ENCODE measurements at places on chromosomes 12 and 14.

DNA sequence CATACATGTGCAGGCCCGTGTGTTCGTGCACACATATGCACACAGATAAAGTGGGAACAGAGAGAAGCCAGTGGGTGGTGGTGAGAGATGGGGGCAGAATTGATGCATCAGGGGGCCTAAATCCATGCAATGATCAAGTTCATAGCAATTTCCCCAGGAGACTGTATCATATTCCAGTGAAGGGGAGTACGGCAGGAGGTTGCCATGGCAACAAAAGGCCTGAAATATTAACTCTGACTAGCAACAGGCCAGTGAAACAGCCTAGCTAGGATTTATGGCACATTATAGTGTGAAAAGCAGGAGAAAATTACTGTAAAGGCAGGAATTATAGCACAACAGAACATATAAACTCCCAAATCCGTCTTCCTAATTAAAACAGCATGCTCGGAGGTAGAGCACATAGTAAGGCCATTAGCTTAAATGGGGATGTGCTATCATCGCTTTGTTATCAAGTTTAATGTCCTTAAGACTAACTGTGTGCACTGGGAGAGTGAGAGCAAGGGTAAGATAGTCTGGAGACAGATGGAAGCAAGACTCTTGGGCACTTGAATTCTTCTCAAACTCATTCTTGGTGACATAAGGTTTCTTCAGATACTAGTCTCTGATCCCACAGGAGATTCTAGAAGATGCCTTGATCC is 806.3 kb downstream of the DIO2 start:
- no peak overlapping the region for H3K4me3 ChIP-seq
- no peaks in the 10 kb centered on the region for H3K27me3 ChIP-seq
- no peak for DNase-seq
- no peak overlapping the region for H3K27ac ChIP-seq

DNA sequence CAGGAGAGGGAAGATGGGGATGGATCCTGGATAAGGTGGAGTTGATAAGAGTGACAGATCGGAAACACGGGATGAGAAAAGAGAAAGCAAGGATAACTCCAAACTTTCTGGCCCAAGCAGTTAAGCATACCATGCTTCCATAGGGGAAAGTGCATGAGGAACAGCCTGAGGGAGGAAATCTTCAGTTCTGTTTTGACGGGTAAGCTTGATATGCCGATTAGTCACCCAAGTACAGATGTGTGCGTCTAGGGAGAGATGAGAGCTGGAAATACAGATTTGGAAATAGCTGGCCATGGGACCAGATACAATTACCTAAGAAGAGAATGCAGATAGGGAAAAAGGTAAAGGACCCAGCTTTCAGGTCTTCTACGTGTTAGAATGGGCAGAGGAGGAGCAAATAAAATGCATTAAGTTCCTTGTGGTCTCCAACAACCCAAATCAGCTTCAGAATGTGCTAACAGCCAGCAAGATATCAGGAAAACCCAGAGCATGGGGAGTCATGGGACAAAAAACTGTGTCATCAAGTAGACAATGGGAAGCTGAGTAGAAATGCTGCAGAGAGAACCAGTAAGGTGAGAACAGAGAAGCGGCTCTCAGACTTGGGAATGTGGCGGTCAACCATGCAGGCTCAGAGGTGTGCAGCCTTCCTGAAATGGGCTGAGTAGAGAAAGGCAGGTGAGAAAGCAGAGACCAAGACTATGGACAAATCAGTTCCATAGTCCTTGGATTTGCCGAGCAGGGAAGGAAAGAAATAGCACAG is 56.3 kb downstream of the PPP1R36 start:
- H3K36me3 ChIP-seq, result no peaks in the 10 kb centered on the region
- no peak overlapping the region for H3K4me3 ChIP-seq
- peaks cover 1% of the 10 kb centered on the region for H3K4me1 ChIP-seq
- no peak overlapping the region for H3K27ac ChIP-seq
- no peaks in the 10 kb centered on the region for H3K27me3 ChIP-seq
- DNase-seq, result no peak

GRCh38 chr12:19778172-19778571 is 338.9 kb downstream of the AEBP2 start:
- no peaks in the 10 kb centered on the region for H3K36me3 ChIP-seq
- no peaks in the 10 kb centered on the region for H3K4me1 ChIP-seq
- H3K27ac ChIP-seq, result no peak overlapping the region
- DNase-seq, result no peak

DNA sequence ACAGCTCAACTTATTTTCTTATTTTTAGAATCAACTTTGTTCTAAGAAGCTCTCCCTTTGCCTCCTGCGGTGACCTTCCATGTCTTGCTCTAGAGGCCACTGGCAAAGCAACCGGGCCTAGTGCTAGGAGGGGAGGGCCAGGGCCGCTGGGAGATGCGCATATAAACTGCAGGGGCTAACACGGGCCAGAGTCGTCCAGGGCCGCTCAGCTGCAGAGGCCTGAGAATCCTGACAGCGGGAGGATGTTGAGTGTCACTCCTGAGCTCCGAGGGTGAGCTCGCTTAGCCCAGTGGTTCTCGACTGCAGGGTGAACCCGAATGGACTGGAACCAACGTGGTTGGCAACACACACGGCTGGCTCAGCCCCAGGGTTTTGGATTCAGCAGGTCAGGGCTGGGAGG is 6.5 kb upstream of the PIWIL1 start:
- no peak overlapping the region for H3K4me3 ChIP-seq
- H3K36me3 ChIP-seq, result no peaks in the 10 kb centered on the region
- H3K27ac ChIP-seq, result no peak overlapping the region
- no peaks in the 10 kb centered on the region for H3K4me1 ChIP-seq
- no peaks in the 10 kb centered on the region for H3K27me3 ChIP-seq

GRCh38 chr12:43310596-43310995 is 241.4 kb downstream of the ADAMTS20 start:
- no peaks in the 10 kb centered on the region for H3K4me1 ChIP-seq
- DNase-seq, result no peak
- H3K36me3 ChIP-seq, result no peaks in the 10 kb centered on the region
- no peaks in the 10 kb centered on the region for H3K27me3 ChIP-seq

- H3K27ac ChIP-seq, result no peak overlapping the region
- H3K36me3 ChIP-seq, result no peaks in the 10 kb centered on the region
- DNase-seq, result no peak
- no peak overlapping the region for H3K4me3 ChIP-seq
- H3K27me3 ChIP-seq, result no peaks in the 10 kb centered on the region
Measured at GRCh38 chr14:49447540-49448107, 138.6 kb downstream of the RPS29 start.

- H3K36me3 ChIP-seq, result no peaks in the 10 kb centered on the region
- no peaks in the 10 kb centered on the region for H3K4me1 ChIP-seq
- no peak overlapping the region for H3K27ac ChIP-seq
- H3K27me3 ChIP-seq, result no peaks in the 10 kb centered on the region
Measured at GRCh38 chr12:84294246-84294645, 618.4 kb downstream of the SLC6A15 start.

DNA sequence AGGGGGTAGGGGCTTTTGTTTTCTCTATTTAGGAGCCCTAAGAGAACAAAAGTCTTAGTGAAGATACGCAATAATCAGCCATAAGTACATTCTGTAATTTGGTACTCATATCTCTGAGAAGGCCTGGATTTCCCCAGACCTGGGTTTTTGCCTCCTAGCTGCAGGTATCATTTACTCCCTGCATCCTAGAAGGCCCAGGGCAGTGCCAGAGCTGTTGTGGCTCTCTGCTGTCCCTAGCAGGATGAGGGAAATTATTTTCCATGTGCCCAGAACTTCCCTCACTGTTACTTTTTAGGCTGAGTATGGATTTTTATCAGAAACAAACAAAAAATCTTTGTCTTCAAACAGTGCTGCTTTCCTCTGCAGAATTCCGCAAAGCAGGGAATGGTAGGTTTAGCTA is 192.5 kb upstream of the SYT1 start:
- H3K4me3 ChIP-seq, result no peak overlapping the region
- H3K36me3 ChIP-seq, result no peaks in the 10 kb centered on the region
- no peaks in the 10 kb centered on the region for H3K4me1 ChIP-seq
- H3K27me3 ChIP-seq, result no peaks in the 10 kb centered on the region

GRCh38 chr12:32025906-32026305 is 66.7 kb downstream of the RESF1 start:
- H3K27me3 ChIP-seq, result no peaks in the 10 kb centered on the region
- no peak overlapping the region for H3K4me3 ChIP-seq
- H3K4me1 ChIP-seq, result no peaks in the 10 kb centered on the region
- no peak overlapping the region for H3K27ac ChIP-seq
- DNase-seq, result no peak

DNA sequence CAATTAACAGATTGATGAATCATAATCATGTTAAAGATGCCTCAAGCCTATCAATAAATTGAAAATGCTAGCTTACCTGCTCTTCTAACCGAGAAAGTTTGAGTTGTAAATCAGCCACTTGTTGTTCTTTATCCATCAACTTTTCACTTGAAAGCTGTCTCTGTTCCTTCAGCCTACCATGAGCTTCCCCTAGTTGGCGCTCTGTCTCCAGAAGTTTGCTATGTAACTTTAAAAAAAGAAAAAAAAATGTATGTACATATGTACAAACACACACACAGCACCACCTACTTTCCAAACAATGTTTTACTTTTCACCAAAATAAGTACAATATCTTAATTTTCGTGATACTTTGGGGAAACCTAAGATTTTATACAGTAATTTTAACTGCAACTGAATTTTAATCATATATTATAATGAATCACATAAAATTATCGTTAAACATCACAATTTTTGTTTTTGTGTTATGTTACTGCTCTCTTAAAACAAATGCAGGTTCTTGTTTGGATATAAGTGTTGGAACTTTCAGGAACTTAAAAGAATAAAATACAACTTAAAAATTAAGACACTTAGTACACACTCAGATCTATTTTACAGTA is 101.2 kb downstream of the EEA1 start:
- no peak overlapping the region for H3K4me3 ChIP-seq
- no peaks in the 10 kb centered on the region for H3K27me3 ChIP-seq
- peak; percentile 30 for DNase-seq

GRCh38 chr12:88313554-88313953 is 171.4 kb downstream of the TMTC3 start:
- H3K4me3 ChIP-seq, result no peak overlapping the region
- peaks cover 4% of the 10 kb centered on the region for H3K4me1 ChIP-seq
- H3K27me3 ChIP-seq, result no peaks in the 10 kb centered on the region
- DNase-seq, result no peak

GRCh38 chr12:122123761-122124145 is 45.2 kb downstream of the MLXIP start:
- peaks cover 4% of the 10 kb centered on the region for H3K36me3 ChIP-seq
- H3K27me3 ChIP-seq, result no peaks in the 10 kb centered on the region
- no peak overlapping the region for H3K4me3 ChIP-seq
- H3K4me1 ChIP-seq, result peaks cover 44% of the 10 kb centered on the region
- DNase-seq, result no peak
- H3K27ac ChIP-seq, result no peak overlapping the region

- H3K27ac ChIP-seq, result no peak overlapping the region
- no peak for DNase-seq
- H3K4me3 ChIP-seq, result no peak overlapping the region
- H3K4me1 ChIP-seq, result no peaks in the 10 kb centered on the region
Measured at GRCh38 chr12:31991146-31991545, 31.9 kb downstream of the RESF1 start.

GRCh38 chr14:75246546-75247285 is 31.9 kb upstream of the FOS start:
- no peaks in the 10 kb centered on the region for H3K36me3 ChIP-seq
- no peak overlapping the region for H3K27ac ChIP-seq
- no peaks in the 10 kb centered on the region for H3K27me3 ChIP-seq
- no peak for DNase-seq
- no peak overlapping the region for H3K4me3 ChIP-seq

GRCh38 chr14:105773584-105773983 is 247.2 kb downstream of the TMEM121 start:
- H3K4me1 ChIP-seq, result no peaks in the 10 kb centered on the region
- H3K36me3 ChIP-seq, result no peaks in the 10 kb centered on the region
- no peaks in the 10 kb centered on the region for H3K27me3 ChIP-seq
- H3K4me3 ChIP-seq, result no peak overlapping the region
- H3K27ac ChIP-seq, result no peak overlapping the region

DNA sequence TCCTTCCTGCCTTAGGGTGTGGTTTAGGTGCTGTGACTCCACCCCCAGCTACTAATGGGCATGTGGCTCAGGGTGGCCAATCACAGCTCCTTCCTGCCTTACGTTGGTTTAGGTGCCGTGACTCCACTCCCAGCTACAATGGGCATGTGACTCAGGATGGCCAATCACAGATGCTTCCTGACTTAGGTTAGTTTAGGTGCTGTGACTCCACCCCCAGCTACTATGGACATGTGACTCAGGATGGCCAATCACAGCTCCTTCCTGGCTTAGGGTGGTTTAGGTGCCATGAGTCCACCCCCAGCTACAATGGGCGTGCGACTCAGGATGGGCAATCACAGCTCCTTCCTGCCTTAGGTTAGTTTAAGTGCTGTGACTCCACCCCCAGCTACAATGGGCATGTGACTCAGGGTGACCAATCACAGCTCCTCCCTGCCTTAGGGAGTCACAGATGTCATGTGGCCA is 163.9 kb downstream of the TBX5 start:
- H3K36me3 ChIP-seq, result no peaks in the 10 kb centered on the region
- H3K27ac ChIP-seq, result no peak overlapping the region
- H3K27me3 ChIP-seq, result no peaks in the 10 kb centered on the region
- DNase-seq, result no peak

DNA sequence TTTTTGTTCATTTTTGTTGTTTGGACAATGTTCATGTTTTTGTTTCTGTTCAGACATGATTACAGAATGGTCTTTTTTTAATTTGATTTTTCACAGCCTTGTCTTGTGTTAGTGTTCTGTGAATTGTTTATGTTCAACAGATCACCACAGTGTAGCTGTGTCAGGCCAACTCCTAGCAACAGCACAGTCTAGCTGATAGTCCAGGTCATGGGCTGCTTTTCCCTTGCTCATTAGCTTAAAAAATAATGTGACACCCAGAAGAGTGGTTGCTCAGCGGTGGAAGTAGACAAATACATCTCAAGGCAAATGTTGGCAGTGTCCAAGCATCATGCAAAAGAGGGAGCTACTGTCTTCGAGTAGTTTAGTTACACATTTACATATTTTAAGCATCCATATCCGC is 22.4 kb downstream of the WBP11 start:
- H3K36me3 ChIP-seq, result no peaks in the 10 kb centered on the region
- H3K4me3 ChIP-seq, result no peak overlapping the region
- no peaks in the 10 kb centered on the region for H3K27me3 ChIP-seq
- no peak for DNase-seq

Data from body of pancreas (tissue), 4 donors.